ENCODE measurements at places on chromosomes 6 and 20. TPM values are rescaled to one million over a fixed set of nuclear protein-coding genes. Genes with fewer than 3 reads are reported as not detected.

Gene PRR18
- polyA plus RNA-seq: not detected

Gene GJA10
- polyA plus RNA-seq: not detected

Gene COL9A3
- polyA plus RNA-seq: 2.4 TPM

Gene ZNF391
- 0.90 TPM for polyA plus RNA-seq

Gene PSORS1C2
- polyA plus RNA-seq: not detected

All from stomach (tissue), 19 donors.